Astrocyte of the hippocampus (primary cell): ENCODE measurements at places on chromosomes 12 and 14.
A peak's percentile ranks its signal among the peaks of the same experiment; 100 is the strongest.

DNA sequence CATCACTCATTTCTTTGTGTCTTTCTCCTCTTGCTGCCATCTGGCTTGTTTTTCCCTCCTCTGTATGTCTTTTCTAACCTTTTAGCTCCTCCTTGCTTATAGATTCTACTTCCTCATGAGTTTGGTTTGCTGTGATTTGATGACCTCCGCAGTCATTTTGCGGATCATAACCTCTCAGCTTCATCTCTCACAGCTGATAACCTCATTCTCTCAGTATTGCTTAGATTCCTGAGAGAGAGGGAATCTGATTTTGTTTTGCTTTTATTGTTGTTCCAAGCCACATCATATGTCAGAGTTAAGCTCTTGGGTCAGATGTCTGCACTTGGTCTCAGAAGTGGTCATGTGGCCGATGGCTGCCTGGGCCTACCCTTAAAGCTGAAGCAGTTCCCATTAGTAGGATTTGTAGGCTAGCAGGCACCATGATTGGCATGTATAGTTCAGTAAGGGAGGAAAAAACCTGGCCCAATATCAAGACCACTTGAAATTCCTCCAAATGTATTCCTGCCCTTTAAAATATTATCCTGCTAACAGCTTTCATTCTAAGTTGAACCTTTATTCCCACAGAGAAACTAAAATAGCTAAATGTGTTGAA, 13.5 kb downstream of the ZNF664 start:
- no peak for DNase-seq

- DNase-seq, result peak; percentile 30
Observed at GRCh38 chr14:89750908-89751392, 203.6 kb downstream of the EFCAB11 start.

GRCh38 chr12:96811083-96811482, 96.0 kb upstream of the NEDD1 start:
- DNase-seq, result peak; percentile 89

- DNase-seq, result no peak
Observed at GRCh38 chr12:55049676-55050075, 29.9 kb downstream of the NEUROD4 start.

- DNase-seq, result peak; percentile 28
Observed at GRCh38 chr12:67202011-67202677, 67.0 kb upstream of the CAND1 start.

- DNase-seq, result peak; percentile 11
Observed at GRCh38 chr14:79225815-79226214, 985.5 kb downstream of the DIO2 start.

GRCh38 chr14:92756446-92756845, 8.0 kb upstream of the LGMN start:
- no peak for DNase-seq

GRCh38 chr12:93032758-93033157, 103.7 kb upstream of the EEA1 start:
- no peak for DNase-seq

DNA sequence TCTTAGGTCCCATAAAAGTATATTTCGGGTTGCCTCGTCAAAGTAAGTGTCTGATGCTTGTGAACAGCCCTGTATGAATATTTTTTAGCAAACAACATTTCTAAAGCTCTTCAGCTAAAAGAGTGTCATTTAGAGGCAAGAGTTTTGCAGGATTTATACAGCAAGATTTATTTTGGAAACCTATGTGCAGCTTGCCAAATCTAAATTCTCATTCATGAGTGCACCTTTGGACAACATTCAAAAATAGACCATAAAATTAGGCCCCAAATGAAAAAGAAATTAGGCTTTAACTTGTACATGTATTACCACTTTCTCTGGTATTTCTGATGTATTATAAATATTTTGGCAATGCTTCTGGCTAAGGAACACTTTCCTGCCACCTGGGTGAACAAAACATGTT, 224.4 kb upstream of the PDZRN4 start:
- DNase-seq, result no peak

DNA sequence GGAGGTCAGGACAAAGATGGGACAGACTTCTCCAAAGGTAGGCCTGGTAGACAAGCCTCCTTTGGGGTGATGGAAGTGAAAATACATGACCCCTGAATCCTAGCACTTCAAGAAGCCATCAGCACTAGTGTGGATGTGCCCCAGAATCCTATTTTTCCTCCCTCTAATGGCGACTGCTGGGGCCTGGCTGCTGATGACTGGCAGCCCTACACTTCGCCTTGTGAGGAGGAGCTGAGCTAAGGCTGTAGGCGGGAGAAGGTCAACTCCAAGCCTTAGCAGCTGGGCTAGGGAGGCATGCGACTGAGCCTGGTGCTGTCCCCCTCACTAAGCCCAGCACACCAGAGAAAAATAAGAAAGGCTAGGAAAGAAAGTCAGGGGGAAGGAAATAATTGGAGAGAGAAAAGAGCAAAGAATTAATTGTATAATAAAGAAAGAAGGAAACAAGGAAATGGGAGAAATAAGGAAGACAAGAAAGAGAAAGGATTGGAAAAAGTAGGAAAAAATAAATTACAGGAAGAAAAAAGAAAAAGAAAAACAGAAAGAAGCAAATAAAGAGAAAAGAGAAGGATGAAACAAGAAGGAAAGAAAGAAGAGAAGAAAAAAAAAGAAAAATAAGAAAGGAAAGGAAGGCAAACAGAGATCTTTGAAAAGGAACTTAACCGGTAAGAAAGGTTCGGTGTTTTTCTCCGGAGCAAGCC, 4.7 kb upstream of the HOXC10 start:
- no peak for DNase-seq

DNA sequence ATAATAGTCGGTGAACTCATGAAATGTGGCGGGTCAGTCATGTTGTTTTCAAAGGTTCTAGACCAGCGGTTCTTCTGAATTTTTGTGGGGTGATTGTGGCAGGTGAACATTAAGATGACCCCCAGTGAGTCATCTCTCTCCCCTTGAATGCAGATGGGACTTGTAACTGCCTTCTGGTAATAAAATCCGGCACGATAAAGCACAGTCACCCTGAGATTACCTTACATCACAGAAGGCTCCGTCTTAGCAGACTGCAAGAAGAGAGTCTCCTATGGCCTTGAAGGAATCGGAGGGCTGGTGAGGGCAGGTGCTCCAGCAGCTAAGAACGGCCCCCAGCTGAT, 189.6 kb downstream of the FOXN3 start:
- DNase-seq, result no peak

DNA sequence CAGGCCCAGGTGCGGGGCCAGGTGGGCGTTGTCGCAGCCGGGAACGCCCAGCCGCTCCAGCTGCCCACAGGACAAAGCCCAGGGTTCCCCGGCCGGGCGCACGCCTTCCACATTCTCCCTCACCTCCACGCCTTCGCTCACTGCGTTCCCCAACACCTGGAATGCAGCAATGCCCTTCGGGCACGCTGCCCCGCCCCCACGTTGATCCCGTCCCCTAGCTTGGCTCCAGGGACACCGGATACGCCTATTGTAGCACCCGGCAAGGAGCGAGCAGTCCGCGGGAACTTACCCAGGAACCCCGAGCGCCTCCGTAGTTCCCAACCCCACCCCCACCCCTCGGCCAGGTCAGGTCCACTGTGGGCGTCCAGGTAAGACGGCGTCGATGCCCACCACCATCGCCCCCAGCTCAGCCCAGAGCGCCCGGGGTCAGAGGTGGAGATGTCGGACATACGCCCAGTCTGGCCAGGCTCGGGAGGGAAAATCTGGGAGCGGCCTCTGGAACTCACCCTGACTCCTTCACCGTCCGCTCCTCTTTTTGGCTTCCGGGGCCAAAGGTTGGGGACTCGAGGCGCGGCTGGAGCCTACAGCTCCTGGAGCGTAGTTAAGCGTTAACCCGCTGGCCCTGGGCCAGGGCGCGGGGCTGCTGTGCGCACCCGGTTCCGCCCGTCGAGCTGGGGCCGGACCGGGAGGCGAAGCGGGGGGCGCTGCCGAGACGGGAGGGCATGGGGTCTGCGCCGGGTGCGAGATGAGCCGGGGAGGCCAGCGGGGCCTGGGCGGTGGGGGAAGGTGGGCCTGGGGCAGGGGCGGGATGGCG, 594 bp upstream of the CEP170B start:
- DNase-seq, result peak; percentile 26

DNA sequence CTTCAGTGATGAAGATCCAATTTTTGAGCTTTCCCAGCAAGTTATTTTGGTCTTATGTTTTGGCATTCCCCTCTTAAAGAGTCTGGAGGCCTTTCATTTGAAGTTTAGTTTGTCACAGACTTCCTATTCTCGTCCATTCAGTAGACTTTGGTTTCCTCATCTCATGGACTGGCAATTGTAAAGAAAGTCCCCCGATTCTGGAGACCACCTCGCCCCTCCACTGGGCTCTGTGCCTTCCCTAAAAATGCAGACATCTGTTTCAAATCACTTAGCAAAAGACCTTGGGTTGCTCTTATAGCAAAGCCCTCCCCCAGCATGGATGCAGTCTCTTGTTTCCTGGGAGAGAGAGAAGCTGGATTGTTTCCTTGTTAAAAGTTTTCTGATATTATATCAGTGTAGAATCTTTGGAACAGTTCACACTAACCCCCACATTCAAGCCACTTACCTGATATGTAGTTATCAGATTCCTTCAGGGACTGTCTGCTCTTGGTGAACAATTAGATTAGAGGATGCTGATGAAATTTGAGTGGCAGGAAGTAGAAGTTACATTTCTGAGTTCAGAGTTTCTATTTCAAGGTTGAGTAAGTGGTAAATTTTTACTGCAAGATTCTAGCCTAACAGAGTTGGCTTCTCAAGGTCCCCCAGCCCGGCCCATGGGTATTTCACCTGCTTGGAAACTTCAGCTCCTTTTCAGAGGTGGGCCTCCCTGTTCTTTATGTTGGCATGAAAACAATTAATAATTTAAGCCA, 56.3 kb downstream of the PLXNC1 start:
- DNase-seq, result no peak

DNA sequence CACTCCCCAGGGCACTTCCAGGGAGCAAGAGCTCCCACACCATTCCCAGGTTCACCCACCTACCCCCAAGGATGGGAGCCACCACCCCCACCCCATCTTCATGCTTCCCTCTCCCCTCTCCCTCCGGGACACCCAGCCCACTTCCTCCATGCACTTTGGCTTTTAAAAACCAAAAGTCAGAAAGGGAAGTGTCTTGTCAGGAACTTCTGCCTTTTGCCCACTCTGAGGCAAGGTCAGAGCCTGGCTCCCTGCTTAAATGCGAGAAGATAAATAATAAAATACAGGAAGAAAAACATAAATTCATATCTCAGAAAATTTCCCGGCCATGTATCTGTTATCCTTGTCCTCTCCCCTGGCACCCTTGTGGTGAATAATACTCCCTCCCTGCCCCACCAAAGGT, 81.6 kb downstream of the PTGER2 start:
- no peak for DNase-seq

GRCh38 chr12:68978678-68979077, 45.7 kb upstream of the CPM start:
- no peak for DNase-seq
